ENCODE measurements at places on chromosomes 12 and 14. TPM values are rescaled to one million over a fixed set of nuclear protein-coding genes. Genes with fewer than 3 reads are reported as not detected.
A peak's percentile ranks its signal among the peaks of the same experiment; 100 is the strongest.

DNA sequence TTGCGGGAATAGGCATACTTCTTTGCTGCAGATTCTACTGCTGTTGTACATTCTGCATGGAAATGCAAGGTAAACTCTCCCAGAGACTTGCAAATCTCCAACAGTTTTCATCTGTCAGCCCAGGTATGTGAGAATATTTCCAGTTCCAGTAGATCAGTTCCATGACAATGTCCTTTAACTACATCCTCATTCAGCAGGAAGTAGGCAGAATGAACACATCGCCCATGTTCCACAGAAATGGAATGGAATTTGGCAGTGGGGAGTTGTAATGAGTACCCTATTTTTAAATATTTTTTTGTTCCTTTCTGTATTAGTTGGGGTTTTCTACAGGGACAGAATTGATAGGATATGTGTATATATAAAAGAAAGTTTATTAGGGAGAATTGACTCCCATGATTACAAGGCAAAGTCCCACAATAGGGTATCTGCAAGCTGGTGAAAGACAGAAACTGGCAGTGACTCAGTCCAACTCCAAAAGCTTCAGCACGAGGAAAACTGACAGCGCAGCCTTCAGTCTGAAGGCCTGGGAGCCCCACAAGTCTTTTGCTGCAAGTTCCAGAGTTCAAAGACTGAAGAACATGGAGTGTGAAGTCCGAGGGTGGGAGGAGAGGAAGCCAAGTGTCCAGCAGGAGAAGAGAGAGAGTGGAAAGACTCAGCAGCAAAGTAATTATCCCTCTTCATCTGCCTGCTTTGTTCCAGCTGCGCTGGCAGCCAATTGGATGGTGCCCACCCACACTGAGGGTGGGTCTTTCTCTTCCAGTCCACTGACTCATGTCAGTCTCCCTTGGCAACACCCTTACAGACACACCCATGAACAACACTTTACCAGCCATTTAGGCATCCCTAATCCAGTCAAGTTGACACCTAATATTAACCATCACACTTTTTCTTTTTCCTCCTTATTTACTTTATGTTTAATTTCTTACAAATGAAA lies 110.4 kb upstream of the SCAF11 start:
- H3K4me1 ChIP-seq: no peaks in the 10 kb centered on the region
- H3K36me3 ChIP-seq: no peaks in the 10 kb centered on the region
- H3K4me3 ChIP-seq: no peak overlapping the region
- H3K27ac ChIP-seq: no peak overlapping the region

GRCh38 chr12:42261708-42262107 lies 23.7 kb upstream of the YAF2 start:
- no peaks in the 10 kb centered on the region for H3K4me1 ChIP-seq
- H3K27ac ChIP-seq: no peak overlapping the region
- H3K27me3 ChIP-seq: no peaks in the 10 kb centered on the region
- no peak overlapping the region for H3K4me3 ChIP-seq

Gene SMCO2
- not detected for total RNA-seq

GRCh38 chr14:30260833-30261607 lies 297.9 kb upstream of the G2E3 start:
- DNase-seq: no peak
- no peaks in the 10 kb centered on the region for H3K27me3 ChIP-seq
- H3K27ac ChIP-seq: no peak overlapping the region

Gene IL31
- total RNA-seq: not detected

- H3K27me3 ChIP-seq: no peaks in the 10 kb centered on the region
- no peak for DNase-seq
- peak overlapping the region; percentile 54 for H3K27ac ChIP-seq
- H3K4me3 ChIP-seq: no peak overlapping the region
These were observed 12.7 kb upstream of the HNF1A start for GRCh38 chr12:120965534-120966091.

- H3K27me3 ChIP-seq: no peaks in the 10 kb centered on the region
- H3K4me3 ChIP-seq: no peak overlapping the region
- no peak for DNase-seq
- H3K27ac ChIP-seq: no peak overlapping the region
- no peaks in the 10 kb centered on the region for H3K4me1 ChIP-seq
These were observed 191.8 kb downstream of the SLC16A7 start for GRCh38 chr12:59787610-59788009.

GRCh38 chr14:87623616-87624015 lies 369.4 kb downstream of the GALC start:
- H3K36me3 ChIP-seq: no peaks in the 10 kb centered on the region
- H3K4me1 ChIP-seq: no peaks in the 10 kb centered on the region
- DNase-seq: no peak
- H3K27me3 ChIP-seq: no peaks in the 10 kb centered on the region

DNA sequence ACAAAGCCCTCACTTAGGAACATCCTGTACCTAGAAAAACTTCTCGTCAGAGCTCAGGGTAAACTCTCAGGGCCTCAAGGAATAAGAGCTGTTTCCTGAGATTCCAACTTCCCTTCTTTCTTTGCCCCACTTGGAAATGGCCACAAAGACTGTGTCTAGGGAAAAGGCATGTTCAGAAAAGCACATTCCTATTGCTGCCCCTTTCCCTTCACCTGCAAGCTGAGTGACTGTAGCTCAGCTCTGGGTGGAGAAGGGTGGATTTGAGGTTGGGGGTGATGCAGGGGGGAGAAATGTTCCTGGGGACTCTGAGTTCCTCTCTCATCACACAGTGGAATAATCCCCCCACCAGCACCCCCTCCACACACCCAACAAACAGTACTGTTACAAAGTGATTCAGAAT lies 6.8 kb downstream of the ENDOU start:
- H3K4me1 ChIP-seq: peaks cover 26% of the 10 kb centered on the region
- no peaks in the 10 kb centered on the region for H3K36me3 ChIP-seq
- H3K4me3 ChIP-seq: no peak overlapping the region
- peak overlapping the region; percentile 83 for H3K27ac ChIP-seq
- no peak for DNase-seq
- no peaks in the 10 kb centered on the region for H3K27me3 ChIP-seq

DNA sequence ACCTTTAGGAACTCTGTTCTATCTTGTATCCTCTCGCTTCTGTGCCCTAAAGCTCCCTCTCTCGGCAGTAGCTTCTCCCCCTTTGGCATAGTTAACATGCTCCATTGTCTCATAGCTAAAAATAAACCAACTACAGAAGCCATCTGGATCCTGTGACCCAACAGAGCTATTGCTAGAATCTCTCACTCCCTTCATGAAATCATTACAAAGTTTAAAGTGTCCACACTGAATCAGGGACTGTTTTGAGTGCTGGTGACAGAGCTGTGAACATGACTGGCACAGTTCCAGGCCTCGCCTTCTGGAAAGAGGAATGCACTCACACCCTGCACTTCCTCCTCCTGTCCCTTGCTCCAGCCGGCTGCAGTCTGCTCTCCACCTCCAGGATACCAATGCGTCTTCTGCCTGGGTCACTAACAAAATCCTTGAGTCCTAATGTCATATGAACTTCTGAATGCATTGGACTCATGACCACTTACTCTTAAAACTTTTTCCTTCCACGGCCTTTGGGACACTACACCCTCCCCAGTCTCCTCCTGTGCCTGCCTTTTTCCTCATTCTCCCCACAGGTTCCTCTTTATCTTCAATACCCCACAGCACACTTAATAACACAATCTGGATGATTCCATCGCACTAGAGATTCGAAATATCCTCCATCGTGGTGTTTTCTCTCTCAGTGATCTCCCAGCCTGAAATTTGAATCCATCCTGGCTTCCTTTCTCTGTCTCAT lies 13.2 kb downstream of the PLBD1 start:
- peak overlapping the region; percentile 66 for H3K27ac ChIP-seq
- H3K36me3 ChIP-seq: no peaks in the 10 kb centered on the region
- no peaks in the 10 kb centered on the region for H3K4me1 ChIP-seq
- H3K27me3 ChIP-seq: no peaks in the 10 kb centered on the region
- no peak overlapping the region for H3K4me3 ChIP-seq
- DNase-seq: peak; percentile 89

- no peak for DNase-seq
- H3K4me3 ChIP-seq: no peak overlapping the region
- H3K36me3 ChIP-seq: no peaks in the 10 kb centered on the region
- peaks cover 5% of the 10 kb centered on the region for H3K27me3 ChIP-seq
- H3K4me1 ChIP-seq: no peaks in the 10 kb centered on the region
These were observed 40.5 kb downstream of the MYO1H start for GRCh38 chr12:109388167-109388563.

Gene STYX
- 15.1 TPM for total RNA-seq
